ENCODE measurements at places on chromosomes 1 and 21.

DNA sequence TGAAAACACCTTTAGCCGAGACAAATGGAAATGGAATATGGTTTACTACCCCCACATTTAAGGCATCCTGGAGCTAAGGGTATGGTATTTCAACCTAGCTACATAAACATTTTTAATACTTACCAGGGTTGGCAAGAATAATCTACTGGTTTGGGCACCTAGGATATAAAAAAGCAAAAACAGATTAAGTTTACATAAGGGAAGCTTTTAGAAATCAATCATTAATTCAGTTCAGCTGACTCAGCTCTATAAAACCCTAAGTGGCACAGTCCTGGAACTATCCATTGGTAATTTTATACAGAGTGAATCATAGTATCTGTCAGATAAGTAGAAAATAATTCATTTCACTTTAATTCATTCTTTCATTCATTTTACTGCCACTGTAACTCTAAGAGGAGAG, 355.2 kb downstream of the VAV3 start:
- no peak for DNase-seq

GRCh38 chr1:234722270-234722704, 112.3 kb upstream of the IRF2BP2 start:
- peak; percentile 12 for DNase-seq

DNA sequence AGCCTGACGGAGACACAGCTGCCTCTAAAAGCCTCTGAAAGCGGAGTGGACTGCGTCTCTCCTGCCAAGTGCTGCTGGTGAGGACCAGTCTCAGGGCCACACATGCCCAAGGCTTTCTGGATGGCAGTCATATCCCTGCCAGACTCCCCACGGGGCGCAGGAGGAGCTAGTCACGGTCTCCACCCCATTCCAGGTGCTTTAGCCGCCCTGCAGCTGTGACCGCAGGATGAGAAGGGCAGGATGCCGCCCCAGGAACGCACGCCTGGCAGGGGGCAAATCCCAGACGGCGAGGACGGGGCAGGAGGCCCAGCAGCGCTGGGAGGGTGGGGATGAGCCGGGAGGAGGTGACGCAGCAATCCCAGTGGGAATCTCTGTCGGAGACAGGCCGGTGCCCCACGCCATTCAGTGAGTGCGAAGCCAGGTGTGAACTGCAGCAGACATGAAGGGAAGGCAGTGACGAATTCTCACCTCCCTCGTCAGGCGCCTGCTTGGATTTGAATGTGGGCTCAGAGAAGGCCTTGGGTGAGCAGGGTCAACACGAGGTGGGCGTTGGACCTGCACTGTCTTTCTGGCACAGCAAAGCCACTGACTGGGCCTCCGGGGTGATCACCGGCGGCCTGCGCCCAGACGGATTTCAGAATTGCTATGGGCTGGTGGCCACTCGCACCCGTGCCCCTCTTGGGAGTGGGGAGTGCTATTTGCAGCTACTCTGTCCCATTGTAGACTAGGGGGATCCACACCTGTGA, 38.5 kb upstream of the SLC19A1 start:
- peak; percentile 28 for DNase-seq

DNA sequence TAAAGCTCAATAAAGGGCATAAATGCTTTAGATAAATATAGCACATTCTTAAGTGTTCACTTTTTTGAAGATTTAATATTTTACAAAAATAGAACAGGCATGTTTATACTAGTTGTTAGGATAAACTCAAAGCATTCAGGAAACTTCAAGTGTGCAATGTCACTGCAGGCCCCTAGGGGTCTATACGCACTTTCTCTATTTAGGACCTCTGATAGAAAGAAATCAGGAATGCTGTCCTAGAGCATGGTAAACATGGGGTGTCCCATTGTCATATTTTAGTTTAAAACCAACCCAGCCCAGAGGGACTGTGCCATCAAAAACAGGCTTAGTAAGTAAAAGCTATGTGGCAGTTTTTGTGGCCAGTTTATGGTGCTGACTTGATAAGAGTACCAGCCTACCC, 102.2 kb downstream of the BARHL2 start:
- DNase-seq = no peak

- no peak for DNase-seq
Observed at GRCh38 chr21:37546949-37547614, 180.5 kb downstream of the DYRK1A start.

- DNase-seq = no peak
Observed at GRCh38 chr1:6588128-6588892, 8.5 kb downstream of the ZBTB48 start.

DNA sequence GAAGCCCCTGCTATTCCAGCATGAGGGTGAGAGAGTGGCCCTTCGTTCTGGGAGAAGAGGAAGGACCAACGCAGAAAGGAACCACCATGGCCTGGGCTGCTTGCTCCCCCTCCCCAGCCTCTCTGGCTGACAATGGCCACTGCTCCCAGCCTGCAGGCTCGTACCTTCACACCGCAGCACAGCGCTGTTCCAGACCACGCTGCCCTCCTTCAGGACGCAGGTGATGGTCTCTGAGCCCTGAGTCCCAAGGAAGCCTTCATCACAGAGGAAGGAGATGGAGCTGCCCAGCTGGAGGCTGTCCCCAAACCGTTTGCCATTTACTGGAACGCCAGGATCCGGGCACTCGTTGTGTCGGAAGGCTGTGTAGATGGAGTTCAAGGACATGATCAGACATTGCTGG, 124.9 kb upstream of the HMGB4 start:
- no peak for DNase-seq

DNA sequence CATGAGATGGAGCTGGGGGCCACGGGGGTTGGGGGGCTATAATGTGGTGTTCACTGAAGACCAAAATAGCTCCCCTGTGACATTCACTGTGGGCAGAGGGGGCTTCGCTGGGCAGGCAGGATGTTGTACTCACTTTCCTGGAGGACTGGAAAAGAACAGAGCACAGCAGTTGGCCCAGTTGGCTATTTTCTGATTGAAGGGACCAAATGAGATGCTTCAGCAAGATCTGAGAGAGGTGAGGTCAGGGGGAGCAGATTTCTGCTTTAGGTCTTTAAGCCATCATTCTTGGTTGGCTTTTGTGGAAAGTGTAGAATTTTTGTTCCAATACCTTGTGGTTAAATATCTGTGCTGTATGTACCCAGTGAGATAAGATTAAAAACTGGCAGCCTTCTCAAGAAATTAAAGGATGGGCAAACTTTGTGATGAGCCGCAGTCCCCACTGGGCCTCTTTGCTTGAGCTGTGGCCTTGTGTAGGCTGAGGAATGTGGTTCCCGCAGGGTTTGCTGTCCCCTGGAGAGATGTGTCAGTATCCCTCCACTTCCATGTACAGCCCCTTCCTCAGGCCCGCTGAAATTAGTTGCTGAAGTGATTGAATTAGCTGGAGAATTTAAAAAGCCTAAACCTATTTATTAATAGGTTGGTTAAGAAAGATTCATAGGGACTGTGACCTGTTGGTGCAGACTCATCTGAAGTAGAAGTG, 80.7 kb downstream of the ATP5PO start:
- no peak for DNase-seq

- no peak for DNase-seq
Observed at GRCh38 chr1:186195377-186195931, 179.6 kb downstream of the TPR start.

DNA sequence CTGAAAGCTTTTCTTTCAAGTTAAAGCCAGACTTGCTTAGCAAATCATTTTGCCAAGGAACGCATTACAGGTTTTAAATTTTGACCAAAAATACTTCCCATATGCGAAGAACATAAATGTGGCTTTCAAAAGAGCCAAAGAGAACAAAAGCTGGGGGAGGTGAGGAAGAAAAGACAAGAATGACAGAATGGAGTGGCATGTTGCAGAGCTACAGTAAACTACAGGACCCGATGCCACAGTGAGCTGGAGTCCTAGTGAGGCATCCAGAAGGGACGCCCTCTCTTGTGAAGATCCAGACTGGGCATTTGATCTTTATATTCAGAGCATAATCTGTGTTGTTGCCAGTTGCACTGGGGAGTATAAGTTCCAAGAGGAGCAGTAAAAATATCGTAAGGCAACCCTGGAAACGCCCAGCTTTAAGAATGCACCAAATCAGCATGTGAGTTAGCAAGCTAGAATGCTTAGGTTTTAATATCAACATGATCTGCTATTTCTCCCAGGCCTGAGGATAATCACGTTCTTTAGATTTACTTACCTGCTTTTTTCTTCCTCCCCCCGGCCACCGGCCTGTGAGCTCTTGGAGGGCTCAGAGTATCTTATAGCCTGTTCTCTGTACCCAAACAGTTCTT, 48.4 kb upstream of the HOOK1 start:
- DNase-seq = peak; percentile 39

DNA sequence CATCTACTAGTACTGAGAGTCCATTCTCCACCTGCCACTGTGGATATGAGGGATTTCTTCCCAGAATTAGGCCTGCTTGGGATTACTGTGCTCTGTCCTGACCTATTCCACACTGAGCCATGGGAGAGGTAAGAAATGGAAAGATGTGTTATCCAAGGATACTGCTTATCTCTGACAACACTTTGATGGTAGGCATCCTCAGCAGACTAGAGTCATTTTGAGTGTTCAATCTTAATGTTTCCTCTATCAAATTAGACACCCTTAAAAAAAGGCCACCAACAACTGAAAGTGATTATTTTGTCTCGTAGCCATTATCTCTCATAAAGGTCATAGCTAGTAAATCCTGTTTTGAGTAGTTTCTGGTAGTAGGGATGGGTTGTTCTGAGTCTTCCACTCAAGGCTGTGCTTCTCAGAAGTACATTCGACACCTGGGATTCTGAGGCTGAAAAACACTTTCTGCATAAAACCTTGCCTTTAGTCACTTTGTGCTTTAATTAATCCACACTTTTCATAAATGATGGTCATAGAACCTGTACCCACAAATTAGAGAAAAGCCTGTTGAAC, 8.8 kb downstream of the ATPAF1 start:
- DNase-seq = no peak

- no peak for DNase-seq
Observed at GRCh38 chr1:114097109-114097508, 56.6 kb downstream of the SYT6 start.

GRCh38 chr1:101379950-101380349, 143.1 kb downstream of the S1PR1 start:
- no peak for DNase-seq

GRCh38 chr1:183578856-183579255, 11.4 kb downstream of the NCF2 start:
- DNase-seq = no peak

GRCh38 chr1:22325531-22326371, 125.9 kb upstream of the ZBTB40 start:
- DNase-seq = no peak

DNA sequence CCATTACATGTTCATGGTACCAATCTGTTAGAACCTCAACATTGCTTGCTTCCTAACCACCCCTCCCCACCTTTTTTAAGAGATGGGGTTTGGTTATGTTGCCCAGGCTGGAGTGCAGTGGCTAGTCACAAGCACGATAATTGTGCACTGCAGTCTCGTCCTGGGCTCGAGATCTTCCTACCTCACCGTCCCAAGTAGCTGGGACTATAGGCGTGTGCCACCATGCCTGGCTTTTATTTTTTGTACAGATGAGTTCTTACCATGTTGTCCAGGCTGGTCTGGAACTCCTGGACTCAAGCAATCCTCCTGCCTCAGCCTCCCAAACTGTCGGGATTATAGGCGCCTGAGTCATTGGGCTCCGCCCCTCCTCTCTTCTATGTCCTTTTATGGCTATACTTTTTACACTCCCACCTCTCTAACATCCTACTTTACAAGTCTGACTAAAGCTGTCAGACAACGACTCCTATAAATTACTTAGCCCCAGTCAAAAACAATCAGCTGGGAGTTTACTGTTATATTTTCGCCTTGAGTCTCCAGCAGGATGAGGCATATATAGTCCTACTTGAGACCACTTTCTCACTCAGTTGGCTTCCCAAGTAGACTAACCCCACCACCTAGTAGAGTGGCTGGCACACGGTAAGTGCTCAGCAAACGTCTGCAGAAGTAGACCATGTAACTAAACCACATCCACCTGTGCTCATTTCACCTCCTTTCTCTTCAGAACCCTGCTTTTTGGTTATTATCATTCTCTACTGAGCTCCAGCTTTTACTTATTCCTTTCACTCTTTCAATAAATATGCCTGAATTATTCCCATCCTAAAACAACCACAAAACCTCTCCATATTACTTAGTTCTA, 13.8 kb downstream of the ENSA start:
- DNase-seq = no peak

DNA sequence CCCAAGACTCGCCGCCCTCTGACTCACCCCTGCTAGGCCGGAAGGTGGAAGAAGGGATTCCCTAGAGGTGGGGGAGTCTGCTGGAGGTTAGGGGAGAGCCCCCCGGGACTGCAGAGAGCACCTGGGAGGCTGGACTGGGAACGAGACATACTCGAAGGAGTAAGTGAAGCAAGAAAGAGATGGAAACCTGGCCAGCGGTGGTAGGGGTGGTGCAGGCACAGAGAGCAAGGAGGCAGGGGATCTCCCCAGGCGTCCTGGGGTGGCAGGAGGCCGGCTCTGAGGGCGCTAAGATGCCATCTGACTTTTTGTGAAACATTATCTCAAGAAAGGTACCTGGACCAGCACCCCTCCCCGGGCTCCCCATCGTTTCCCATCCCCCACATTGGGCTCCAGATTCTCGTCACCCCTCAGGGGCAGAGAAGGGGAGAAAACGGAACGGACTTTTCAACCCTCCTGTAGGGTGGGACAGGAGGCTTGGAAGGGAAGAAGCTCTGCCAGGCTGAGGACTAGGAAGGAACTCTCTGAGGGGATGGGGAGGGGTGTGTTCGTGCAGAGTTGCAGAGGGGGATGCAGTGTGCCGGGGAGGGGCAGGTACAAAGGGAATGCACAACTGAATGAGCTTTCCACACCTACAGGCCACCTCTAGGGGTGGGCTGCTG, 708 bp downstream of the CHRNB2 start:
- DNase-seq = no peak

DNA sequence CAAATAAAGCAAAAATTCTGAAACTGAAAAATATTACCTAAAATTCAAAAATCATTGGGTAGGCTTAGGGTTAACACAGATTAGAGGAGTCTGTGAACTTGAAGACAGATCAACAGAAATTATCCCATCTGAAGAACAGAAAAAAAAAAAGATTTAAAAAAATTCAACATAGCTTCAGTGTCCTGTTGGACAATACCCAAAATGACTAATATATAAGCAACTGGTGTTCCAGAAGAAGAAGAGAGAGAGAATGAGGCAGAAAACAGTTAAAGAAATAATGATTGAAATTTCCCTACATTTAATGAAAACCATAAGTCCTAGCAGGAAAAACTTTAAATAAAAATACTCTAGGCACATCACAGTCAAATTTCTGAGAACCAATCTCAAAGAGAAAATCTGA, 31.5 kb downstream of the TMCO1 start:
- no peak for DNase-seq

DNA sequence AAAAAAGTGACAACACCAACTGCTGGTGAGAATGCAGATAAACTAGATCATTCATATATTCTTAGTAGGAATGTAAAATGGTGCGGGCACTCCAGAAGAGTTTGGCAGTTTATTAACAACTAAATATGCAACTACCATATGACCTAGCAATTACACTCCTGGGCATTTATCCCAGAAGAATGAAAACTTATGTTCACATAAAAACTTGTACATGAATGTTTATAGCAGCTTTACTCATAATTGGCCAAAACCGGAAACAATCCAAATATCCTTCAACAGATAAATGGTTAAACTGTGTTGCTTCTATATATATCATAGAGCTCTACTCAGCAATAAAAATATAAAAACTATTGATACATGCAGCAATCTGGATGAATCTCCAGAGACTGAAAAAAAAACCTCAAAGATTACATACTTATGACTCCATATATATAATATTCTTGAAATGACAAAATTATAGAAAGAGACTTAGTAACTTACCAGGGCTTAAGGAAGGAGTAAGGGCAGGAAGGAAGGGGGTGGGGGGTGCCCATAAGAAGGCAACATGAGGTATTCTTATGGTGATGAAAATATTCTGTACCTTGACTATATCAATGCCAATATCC, 99.9 kb downstream of the KCNH1 start:
- DNase-seq = no peak

- no peak for DNase-seq
Observed at GRCh38 chr21:44006656-44007055, 5.5 kb upstream of the TRAPPC10 start.
